ENCODE measurements at places on chromosomes 1 and 21.

DNA sequence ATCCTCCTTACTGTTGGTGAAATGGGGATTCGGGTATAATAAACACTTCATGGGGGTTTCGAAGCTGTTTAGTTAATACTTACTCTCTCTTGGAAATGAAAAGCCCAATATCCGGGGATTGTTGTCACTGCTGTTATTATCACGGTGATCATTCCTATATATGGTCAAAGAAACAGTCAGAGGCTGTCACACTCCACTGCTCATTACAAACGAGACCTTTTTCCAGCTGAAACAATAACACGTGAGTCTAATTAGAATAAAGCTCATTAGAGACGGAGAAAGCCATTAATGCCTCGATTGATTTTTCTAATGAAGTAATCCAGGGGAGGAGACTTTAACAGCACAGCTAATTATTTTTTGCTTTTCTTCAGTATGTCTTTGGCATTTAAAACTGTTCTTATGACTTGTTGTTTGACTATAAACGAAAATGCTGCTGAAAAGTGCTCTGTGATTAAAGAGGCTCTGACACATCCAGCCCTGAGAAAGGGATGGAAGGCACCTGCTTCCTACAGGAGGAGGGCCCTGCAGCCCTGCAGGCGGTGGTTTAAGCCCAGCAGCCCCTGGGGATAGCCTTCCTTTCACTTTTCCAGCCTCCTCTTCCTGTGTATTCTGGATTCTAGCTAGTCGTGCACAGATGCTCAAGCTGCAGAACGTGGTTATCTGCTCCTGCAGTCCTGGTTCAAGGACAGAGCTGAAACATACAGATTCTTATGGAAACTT is 143.6 kb downstream of the EDEM3 start:
- no peak for DNase-seq

- DNase-seq: no peak
These were observed 42.8 kb downstream of the KIF1B start for GRCh38 chr1:10253149-10253548.

DNA sequence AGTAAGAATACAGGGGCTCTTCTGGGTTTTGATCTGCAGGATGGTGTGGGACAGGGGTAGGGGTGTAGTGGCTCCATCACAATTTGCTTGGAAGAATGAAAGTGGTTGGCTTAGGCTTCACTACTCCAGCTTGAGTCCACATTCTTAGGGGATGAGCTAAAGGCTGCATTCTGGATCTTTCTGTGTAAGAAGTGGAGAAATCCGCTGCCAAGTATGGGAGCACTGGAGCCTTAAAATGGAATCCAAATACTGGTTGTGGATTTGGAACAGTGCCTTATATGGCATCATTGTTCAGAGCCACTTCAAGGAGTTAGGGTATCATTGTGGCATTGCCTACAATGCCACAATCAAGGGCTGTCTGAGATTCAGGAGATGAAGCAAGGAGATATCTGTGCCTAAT is 187.1 kb downstream of the LMO4 start:
- no peak for DNase-seq

DNA sequence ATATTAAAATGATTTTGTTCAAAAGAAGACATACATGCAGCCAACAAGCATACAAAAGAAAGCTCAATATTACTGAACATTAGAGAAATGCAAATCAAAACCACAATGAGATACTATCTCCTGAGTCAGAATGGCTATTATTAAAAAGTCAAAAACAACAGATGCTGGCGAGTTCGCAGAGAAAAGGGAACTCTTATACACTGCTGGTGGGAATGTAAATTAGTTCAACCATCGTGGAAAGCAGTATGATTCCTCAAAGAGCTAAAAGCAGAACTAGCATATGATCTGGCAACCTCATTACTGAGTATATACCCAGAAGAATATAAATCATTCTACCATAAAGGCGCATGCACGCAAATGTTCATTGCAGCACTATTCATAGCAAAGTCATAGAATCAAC is 126.0 kb upstream of the HMCN1 start:
- no peak for DNase-seq

- DNase-seq: no peak
These were observed 159.4 kb downstream of the BARHL2 start for GRCh38 chr1:90557706-90558105.

DNA sequence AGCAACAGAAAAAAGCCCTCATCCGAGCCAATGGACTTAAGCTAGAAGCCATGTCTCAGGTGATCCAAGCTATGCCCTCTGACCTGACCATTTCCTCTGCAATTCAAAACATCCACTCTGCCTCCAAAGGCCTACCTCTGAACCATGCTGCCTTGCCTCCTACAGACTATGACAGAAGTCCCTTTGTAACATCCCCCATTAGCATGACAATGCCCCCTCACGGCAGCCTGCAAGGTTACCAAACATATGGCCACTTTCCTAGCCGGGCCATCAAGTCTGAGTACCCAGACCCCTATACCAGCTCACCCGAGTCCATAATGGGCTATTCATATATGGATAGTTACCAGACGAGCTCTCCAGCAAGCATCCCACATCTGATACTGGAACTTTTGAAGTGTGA is 20.7 kb downstream of the NR5A2 start:
- no peak for DNase-seq

GRCh38 chr1:66346873-66347272 is 187.1 kb upstream of the SGIP1 start:
- no peak for DNase-seq

- DNase-seq: no peak
These were observed 8.2 kb downstream of the DCLRE1B start for GRCh38 chr1:113913312-113913668.

GRCh38 chr21:17903029-17903806 is 84.1 kb upstream of the C21orf91 start:
- peak; percentile 33 for DNase-seq

- DNase-seq: no peak
These were observed 62.2 kb downstream of the NOS1AP start for GRCh38 chr1:162131400-162132321.

DNA sequence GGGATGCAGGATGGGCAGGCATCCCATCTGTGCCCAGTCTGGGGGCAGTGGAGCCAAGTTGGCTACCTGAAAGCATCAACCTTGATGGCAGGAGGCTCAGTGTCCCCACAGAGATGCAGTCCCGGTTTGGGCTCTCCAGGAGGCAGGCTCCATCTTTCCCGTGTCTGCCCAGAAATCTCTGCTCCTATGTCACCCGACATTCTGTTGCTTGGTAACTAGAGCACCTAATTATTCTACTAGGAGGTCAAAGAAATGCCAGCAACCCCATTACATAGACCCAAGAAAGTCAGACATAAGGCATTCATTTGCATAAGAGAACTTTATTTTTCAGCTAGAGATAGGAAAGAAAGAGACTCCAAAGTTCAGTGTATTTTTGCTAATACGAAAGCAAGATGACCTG is 100.3 kb upstream of the BACE2 start:
- no peak for DNase-seq

- no peak for DNase-seq
These were observed 202.5 kb downstream of the TTLL7 start for GRCh38 chr1:83796409-83796808.
